ENCODE measurements at places on chromosomes 16 and 17. TPM values are rescaled to one million over a fixed set of nuclear protein-coding genes. Genes with fewer than 3 reads are reported as not detected.

SLC16A6 gene
- 0.22 TPM for total RNA-seq

TBC1D3L gene
- 20.5 TPM for total RNA-seq

KAT8 gene
- total RNA-seq, result 69.8 TPM

TLCD1 gene
- 36.5 TPM for total RNA-seq

KRTAP4-9 gene
- not detected for total RNA-seq

CDK5R1 gene
- total RNA-seq, result 9.2 TPM

APRT gene
- 282 TPM for total RNA-seq

KRT34 gene
- not detected for total RNA-seq

TSPAN10 gene
- total RNA-seq, result 1.5 TPM

KRT40 gene
- not detected for total RNA-seq

PDE6G gene
- total RNA-seq, result 4.4 TPM

TMEM204 gene
- total RNA-seq, result 0.30 TPM

FOXL1 gene
- 0.34 TPM for total RNA-seq

OR1A1 gene
- not detected for total RNA-seq

RMI2 gene
- total RNA-seq, result 79.0 TPM

CPPED1 gene
- total RNA-seq, result 9.2 TPM

PLA2G15 gene
- total RNA-seq, result 10.2 TPM

RAD51C gene
- total RNA-seq, result 17.7 TPM

CEP295NL gene
- total RNA-seq, result 0.61 TPM

TNS4 gene
- total RNA-seq, result 0.87 TPM

SEZ6L2 gene
- total RNA-seq, result 64.2 TPM

HOXB5 gene
- not detected for total RNA-seq

LYZL6 gene
- total RNA-seq, result not detected

TSR1 gene
- 74.3 TPM for total RNA-seq

KRTAP3-1 gene
- not detected for total RNA-seq

PITPNM3 gene
- total RNA-seq, result 2.1 TPM

TMEM114 gene
- total RNA-seq, result 0.60 TPM

ZG16 gene
- not detected for total RNA-seq

PLCG2 gene
- total RNA-seq, result 7.0 TPM

UNC13D gene
- total RNA-seq, result 13.1 TPM

NPIPA7 gene
- total RNA-seq, result 4.9 TPM

ZNF597 gene
- total RNA-seq, result 1.3 TPM

PLLP gene
- total RNA-seq, result 3.4 TPM

DLX4 gene
- total RNA-seq, result 1.8 TPM

APOBR gene
- total RNA-seq, result 0.11 TPM

ADAP2 gene
- total RNA-seq, result 0.69 TPM

CHST5 gene
- total RNA-seq, result 0.71 TPM

VAT1L gene
- 22.2 TPM for total RNA-seq

TBX21 gene
- 0.18 TPM for total RNA-seq

ATP2A1 gene
- 5.6 TPM for total RNA-seq

CLEC18A gene
- 0.46 TPM for total RNA-seq

PHOSPHO1 gene
- total RNA-seq, result 0.85 TPM

ADGRG1 gene
- 1.7 TPM for total RNA-seq

MMP2 gene
- total RNA-seq, result 61.3 TPM

CCL8 gene
- not detected for total RNA-seq

CTRB1 gene
- total RNA-seq, result 5.7 TPM

AGRP gene
- not detected for total RNA-seq

ZKSCAN2 gene
- total RNA-seq, result 11.5 TPM

AOC2 gene
- 9.8 TPM for total RNA-seq

KRTAP17-1 gene
- not detected for total RNA-seq

SHMT1 gene
- total RNA-seq, result 40.1 TPM

ZP2 gene
- total RNA-seq, result not detected

VAMP2 gene
- total RNA-seq, result 24.1 TPM

ABCC11 gene
- total RNA-seq, result not detected

SEPTIN1 gene
- 2.7 TPM for total RNA-seq

KRT20 gene
- total RNA-seq, result 0.21 TPM

ASPA gene
- not detected for total RNA-seq

HS3ST2 gene
- 0.32 TPM for total RNA-seq

All from WTC11 (cell line).